ENCODE measurements at places on chromosomes 2 and 18.

- DNase-seq, result no peak
Measured at GRCh38 chr2:202105025-202105424, 32.0 kb downstream of the KIAA2012 start.

DNA sequence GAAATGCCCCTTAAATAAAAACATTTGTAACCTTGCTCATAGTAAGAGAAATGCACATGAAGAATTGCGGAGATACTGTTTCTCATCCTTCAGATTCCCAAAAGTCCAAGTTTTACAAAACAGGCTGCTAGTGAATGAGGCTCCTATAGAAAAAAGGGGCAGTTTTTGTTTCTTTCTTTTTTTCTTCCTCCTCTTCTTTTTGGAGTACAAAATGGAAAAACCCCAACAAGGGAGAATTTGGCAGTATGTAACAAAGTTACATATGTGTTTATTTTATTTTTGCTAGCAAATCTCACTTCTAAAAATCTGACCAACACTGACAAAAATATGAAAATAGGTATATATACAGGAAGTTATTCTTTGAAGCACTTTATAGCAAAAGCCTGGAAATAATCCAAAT is 7.1 kb upstream of the BAZ2B start:
- DNase-seq, result no peak

DNA sequence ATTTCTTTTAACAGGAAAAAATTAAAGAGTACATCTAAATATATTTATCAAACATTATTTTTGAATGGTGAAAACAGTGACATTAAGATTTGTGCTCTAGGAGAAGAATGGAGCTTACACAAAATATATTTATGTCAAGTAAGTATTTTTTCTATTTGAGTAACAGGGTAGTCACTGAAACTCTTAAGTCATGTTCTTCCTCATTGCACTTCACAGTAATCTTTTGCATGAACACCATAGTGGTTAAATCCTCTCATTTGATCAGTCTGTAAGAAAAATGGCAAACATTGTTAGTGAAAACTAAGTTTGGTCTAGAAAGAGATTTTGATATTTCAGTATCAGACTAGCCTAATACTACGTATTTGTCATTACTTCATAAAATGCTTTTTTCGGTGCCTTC is 8.1 kb downstream of the GMCL1 start:
- DNase-seq, result no peak

GRCh38 chr2:157784169-157784822 is 91.8 kb downstream of the ACVR1 start:
- peak; percentile 97 for DNase-seq

DNA sequence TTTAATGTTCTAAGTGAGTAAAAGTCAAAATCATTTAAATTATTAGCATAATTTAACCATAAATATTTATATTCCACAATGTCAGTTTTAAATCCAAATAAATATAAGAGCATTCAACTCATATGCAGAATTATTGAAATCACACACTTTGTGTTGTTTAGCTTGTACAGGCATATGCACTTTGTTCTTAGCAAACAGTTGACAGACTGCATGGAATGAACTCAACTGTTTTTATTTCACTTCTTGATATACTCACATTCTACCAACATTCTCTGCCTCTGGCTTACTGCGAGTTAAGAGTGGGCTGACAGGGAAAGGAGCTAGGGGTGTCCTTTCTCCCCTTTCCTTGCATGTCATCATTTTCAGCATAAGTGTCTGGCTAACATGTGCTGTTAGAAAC is 7.6 kb upstream of the PIEZO2 start:
- DNase-seq, result no peak

All from renal cortical epithelial cell (primary cell).